ENCODE measurements at places on chromosomes 3 and 15.

DNA sequence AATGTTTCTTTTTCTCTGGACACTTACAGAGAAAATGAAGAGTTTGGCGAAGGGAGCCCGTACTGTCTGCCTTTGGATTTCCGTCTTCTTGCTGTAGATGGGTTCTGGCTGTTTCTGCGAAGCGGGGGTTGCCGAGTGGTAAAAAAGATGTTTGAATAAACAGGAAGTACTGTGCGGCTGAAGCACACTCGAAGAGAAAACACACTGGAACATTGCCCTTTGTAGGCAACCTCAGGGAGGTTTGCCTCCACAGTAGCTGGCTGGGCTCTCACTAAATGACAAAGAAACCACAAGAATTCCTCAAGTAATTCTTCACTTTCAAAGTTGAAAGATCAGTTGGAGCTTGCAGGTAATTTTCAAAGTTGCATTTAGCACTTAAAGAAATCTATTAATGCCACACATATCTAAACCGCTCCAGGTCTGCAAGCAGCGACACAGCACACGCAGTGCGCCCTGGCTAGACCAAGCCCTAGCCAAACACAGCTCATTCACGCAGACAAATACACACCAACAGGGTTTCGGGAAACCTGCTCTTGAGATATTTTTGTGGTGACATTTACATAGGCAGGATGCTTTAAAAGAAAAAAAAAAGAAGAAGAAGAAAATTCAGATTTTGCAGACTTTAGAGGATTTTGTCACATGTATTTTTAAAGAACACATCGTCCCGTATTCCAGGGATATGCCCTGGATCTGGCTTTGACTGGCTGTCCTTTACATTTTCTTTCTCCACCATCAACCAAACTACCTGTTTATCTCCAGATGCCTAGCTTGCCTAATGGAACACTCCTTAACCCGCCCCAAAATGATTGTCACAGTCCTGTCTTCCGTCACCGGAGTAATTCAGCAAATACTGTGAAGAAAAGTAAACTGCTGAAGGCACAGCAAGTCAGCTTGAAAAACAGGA lies 452.8 kb downstream of the FOXP1 start:
- DNase-seq, result peak; percentile 64

DNA sequence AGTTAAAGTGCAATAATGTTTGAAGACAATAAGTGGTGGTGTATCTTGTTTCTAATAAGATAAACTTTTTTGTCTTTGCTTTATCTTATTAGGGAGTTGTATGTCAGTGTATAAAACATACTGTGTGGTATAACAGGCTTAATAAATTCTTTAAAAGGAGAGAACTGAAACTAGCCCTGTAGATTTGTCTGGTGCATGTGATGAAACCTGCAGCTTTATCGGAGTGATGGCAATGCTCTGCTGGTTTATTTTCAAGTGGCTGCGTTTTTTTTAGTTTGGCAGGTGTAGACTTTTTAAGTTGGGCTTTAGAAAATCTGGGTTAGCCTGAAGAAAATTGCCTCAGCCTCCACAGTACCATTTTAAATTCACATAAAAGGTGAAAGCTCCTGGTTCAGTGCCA lies 2.7 kb downstream of the RPL15 start:
- DNase-seq, result no peak

DNA sequence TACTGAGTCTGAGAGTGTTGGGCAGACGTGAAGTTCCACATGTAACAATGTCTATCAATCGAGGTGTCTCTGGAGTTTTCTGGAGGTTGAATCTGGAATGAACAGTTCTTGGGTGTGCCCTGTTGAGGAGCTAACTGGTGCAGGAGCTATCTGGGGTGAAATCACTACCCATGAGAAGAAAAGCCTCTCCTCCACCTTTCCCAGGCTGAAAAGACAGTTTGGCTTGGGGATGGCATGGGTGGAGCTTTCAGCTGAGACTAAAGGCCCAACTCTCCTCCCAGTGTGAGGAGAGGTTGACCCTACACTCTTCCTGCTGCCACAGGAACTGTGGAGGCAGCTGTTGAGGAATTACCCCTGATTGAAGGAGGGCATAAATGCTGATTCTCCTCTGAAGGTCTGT lies 54.4 kb upstream of the LRRFIP2 start:
- DNase-seq, result no peak

GRCh38 chr15:57460208-57460816 lies 84.0 kb downstream of the CGNL1 start:
- no peak for DNase-seq

DNA sequence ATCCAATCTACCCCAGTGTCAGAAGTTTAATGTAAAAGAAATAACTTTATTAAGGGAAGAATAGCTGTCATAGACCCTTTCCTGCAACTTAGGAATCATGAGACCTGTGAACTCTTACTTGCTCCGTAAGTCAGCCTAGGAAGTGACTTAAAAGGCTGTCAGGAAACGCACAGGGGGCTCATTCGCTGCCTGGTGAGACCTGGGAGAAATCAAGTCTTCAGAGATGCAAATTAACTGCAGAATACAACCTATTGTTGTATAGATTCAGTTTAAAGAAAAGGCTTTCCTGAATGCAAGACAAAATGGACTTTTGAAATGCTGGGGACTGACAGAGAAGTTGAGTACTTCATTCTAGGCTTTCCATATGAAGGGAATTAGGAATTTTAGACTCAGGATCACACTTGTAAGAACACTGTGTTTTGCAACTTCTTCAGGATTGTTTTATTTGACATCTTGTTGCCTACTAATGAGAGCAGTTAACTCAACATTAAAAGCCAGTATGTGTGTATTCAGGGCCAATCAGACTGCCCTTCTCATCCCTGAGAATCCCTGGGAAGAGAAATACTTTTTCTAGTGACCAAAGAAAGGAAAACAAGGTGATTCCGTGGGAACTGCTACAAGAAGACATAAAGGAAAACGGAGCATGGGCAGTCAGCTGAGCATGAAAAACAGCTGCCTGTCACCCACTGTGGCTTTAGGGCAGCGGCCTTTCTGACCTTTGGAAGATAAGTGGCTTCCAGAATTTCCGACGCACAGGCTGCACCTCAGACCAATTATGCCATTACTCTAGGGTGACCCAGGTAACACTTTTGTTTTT lies 18.5 kb upstream of the DPPA4 start:
- no peak for DNase-seq

GRCh38 chr3:122758877-122759560 lies 34.6 kb downstream of the HSPBAP1 start:
- DNase-seq, result no peak

- DNase-seq, result peak; percentile 4
Measured at GRCh38 chr3:180855364-180855763, 57.1 kb upstream of the FXR1 start.

- DNase-seq, result no peak
Measured at GRCh38 chr3:48708481-48708889, 8.5 kb downstream of the IP6K2 start.

DNA sequence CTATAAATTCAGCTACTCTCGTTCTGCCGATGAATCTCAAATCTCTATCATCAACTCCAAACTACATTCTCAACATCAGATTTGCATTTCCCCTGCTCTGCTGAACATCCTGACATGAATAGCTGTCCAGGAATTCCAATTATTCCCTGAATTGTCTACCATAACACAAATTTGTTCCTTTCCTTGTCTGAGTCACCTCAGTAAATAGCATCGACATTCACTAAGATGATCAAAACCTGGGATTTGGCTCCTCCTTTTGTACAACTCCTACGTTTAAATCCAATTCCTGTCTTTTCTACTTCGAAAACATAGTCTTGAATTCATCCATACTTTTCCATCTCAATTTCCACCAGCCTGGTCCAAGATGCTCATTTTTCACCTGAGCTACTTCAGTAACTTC lies 107.0 kb downstream of the GREM1 start:
- peak; percentile 85 for DNase-seq

GRCh38 chr15:64596701-64597476 lies 136.5 kb downstream of the ZNF609 start:
- peak; percentile 59 for DNase-seq

GRCh38 chr15:87755226-87755625 lies 501.3 kb downstream of the NTRK3 start:
- peak; percentile 56 for DNase-seq

DNA sequence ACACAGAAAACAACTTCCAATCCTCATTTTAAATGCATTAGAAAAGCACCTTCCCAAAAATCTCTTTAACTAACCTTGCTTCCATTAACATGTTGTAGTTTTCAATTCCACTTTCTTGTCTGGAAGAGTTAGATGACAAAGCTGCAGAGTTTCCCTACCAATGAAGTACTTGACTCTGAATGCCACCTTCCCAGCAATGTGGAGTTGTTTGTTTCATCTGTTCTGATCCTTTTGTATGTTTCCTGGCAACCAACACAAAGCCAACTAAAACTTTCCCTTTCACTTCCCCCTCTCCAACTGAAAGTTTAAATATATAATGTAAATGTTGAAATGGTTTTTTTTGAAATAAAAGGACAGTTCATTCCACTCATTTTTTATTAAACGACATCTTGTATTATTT lies at the start of gene WDR49:
WDR49 (minus strand) TSS at position 183 of the 400 bp plus-strand sequence. CDS start 517 bp downstream, outside the sequence.
- DNase-seq, result no peak

DNA sequence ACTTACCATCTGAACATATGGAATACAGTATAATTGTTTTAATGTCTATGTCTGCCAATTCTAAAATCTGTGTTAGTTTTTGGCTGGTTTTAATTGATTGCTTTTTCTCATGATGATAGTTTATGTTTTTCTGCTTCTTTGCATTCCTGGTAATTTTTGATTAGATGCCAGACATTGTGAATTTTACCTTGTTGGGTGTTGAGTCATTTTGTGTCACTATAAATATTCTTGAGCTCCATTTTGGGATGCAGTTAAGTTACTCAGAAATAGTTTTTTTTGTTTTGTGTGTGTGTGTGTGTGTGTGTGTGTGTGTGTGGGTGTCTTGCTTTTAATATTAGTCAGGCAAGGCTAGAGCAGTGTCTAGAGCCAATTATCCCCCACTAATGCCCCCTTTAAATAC lies 818.8 kb upstream of the NR2F2 start:
- peak; percentile 44 for DNase-seq

DNA sequence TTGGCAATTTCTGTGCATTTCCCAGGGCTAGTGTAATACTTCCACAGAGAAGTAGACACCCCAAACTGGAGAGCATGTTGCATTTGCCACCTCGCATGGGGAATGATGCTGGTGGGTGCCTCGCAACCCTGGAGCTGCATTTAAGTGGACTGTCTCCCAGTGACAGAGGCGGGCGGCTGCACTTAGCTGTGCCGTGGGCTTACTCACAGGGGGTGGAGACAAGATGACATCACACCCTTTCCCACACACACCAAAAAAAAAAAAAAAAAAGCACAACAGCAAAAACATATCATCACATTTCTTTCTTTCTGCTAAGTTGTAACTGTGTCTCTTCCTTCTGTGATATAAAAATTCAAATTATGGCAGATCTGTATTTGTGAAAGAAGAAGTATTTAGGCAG lies at the start of gene ABI3BP:
ABI3BP (minus strand) TSS at position 113 of the 400 bp plus-strand sequence; CDS start at position 76, 37 bp downstream.
- DNase-seq, result peak; percentile 73

- DNase-seq, result no peak
Measured at GRCh38 chr15:101038327-101039003, 119.3 kb downstream of the LRRK1 start.

DNA sequence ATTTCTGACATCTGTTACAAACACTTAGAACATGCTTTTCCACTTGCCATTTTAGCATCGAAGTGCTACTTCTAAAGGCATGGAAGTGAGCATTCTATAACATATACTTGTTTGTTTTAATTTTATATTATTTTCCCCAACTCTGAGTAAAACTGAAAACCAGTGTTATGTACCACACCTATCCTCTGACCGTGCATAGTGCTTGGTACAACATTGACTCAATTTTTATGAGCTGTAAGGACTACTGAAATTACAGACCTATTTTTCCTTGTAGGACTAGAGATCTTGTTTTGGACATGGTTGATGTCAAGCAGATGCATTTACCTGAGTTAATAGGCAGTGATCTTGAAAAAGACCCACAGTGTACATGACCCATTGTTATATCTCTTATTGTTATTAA lies 51.5 kb upstream of the CCNB2 start:
- no peak for DNase-seq

- no peak for DNase-seq
Measured at GRCh38 chr15:48796930-48797329, 13.9 kb downstream of the CEP152 start.

GRCh38 chr15:62993066-62993465 lies 49.5 kb upstream of the TPM1 start:
- DNase-seq, result no peak

DNA sequence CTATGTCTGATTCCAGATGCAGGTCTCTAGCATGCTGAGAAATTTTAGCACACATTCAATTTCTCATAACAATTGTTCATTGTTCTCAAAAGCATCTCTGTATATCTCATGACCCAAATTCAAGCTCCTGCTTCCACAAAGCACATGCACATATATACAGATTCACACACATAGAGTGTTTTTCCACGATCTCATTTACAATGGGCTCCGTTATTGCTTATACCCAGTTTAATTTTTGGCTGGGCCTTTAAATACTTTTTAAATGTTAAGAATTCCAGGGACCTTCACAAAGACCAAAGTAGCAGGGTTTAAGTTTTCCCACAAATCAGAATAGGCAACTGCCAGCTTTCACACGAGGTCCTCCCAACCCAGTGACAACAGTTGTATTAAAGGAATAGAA lies 333.5 kb upstream of the SEMA6D start:
- no peak for DNase-seq

GRCh38 chr3:141738891-141739363 lies 829 bp downstream of the RNF7 start:
- DNase-seq, result peak; percentile 36

DNA sequence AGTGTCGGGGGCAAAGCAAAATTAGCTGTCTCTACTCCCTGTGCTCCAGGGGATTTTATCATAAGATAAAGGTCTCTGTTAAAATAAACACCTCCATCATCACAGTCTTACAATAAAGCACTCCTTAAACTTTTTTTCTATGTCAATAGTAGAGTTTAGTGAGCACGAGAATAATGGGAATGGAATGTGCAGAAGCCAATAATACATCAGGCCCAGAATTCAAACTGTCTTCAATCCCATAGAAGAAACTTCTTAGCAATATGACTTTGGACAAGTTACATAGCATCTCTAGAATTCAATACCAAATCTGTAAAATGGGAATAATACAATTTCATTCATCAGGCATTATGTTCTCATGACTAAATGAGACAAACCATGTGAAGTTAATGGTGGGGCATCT lies 49.0 kb upstream of the EPHA3 start:
- no peak for DNase-seq

- peak; percentile 45 for DNase-seq
Measured at GRCh38 chr15:100687582-100688141, 85.3 kb downstream of the ASB7 start.

DNA sequence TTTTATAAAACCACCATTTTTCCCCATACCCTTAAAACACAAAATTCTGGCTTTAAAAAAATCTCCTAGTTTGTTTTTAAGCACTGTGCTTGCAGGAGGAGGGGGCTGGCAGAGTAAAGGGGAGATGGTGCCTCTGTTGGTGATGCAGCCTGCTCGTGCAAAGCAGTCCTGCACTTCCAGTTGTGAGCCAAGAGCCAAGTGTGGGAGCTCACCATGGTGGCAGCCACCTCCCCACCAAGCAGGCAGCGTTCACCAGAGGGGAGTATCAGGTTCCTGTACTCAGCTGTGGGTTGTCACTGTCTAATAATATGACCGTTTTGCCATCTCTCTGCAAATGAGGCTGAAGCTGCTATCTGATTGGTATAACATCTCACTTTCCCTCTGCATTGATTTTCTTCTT lies 164.8 kb downstream of the SYNPR start:
- DNase-seq, result no peak
